Colonic mucosa (tissue), 4 donors: ENCODE measurements at places on chromosomes 2 and 18. TPM values are rescaled to one million over a fixed set of nuclear protein-coding genes. Genes with fewer than 3 reads are reported as not detected.

- no peak for DNase-seq
Measured at GRCh38 chr18:10900435-10900834, 248.9 kb downstream of the PIEZO2 start.

DNA sequence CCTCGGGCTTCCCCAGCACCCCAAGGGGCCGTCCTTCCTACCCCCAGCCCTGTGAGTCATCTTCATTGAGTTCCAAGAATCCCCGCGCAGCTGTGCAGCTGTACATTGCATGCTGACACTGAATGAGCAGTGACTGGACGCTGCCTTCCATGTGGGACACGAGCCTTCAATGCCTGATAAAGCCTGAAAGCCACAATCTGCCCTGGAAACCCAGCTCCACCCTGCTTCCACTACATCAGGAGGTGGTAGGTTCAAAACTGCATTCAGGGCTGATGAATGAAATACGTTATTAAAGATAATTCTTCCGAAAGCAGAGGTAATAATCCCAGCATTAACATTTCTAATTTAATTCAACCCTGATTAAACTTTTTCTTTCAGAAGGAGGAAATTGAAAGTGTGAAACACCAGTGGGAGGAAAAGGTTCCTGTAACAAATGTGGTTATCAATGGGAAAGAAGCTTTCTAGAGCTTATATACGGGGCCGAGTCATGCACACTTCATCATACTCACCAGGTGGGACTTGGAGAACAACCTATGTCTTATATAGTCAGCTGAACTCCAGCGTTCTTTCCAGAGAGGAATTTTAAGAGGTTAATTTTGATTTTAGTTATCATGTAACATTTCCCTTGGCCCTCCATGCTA is 360.1 kb downstream of the LPIN1 start:
- peak; percentile 29 for DNase-seq

GRCh38 chr18:49149011-49149410 is 198.2 kb upstream of the SMAD7 start:
- DNase-seq = no peak

GRCh38 chr18:33699372-33699771 is 121.4 kb downstream of the ASXL3 start:
- no peak for DNase-seq

DNA sequence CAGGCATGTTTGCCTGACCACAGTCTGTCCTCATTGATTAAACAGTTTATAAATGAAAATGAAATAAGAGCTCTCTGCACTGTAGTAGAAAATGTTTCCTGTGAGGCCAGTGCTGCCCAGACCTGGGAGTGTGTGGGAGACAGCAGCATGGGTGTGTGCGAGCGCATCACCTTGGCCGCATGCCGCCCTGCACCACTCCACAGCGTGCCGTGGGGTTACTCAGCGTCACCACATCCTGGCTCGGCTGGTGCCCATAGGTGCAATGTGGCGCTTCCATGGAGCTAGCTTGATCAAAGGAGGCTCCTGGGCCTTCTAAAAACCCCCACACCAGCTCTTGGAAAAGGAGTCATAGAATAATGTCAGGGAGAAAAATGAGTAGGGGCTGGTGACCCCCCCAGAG is 76.0 kb upstream of the EPC2 start:
- DNase-seq = no peak

DNA sequence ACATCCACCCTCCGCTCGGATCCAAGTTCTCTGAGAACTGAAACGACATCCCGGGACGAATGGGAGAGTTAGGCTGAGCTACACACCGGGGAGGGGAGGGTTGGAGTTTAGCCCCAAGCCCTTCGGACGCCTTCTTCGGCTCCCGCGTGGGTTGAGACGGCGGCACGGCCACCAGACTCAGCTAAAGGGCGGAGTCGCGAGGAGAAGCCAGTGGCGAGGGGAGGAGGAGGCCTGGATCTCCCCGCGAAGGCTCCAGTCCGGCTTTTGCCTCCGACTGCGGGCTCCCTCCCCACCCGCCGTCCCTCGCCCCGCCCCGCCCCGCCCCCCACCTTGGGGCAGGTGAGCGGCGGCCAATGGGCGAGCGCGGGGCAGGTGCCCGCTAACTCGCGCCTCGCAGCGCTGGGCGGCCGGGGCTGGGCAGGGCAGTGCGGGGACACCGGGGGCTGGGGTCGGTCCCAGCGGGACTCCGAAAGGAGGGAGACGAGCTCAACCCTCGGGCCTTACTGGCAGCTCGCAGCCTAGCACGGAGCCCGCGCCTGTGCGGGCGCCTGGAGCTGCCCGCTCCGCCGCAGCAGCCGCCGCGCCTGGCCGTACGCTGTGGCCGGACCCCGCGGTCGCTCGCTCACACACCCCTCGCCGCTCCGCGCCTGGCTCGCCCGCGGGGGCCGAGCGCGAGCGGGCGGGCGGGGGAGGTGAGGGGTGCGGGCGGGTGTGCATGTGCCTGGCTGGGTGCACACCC is at the start of gene EMX1:
Gene EMX1 (plus strand): TSS at position 382 of the 739 bp plus-strand sequence. CDS start 334 bp downstream, at position 716.
- peak; percentile 84 for DNase-seq

GRCh38 chr2:53127061-53127650 is 640.4 kb upstream of the CHAC2 start:
- DNase-seq = peak; percentile 54

DNA sequence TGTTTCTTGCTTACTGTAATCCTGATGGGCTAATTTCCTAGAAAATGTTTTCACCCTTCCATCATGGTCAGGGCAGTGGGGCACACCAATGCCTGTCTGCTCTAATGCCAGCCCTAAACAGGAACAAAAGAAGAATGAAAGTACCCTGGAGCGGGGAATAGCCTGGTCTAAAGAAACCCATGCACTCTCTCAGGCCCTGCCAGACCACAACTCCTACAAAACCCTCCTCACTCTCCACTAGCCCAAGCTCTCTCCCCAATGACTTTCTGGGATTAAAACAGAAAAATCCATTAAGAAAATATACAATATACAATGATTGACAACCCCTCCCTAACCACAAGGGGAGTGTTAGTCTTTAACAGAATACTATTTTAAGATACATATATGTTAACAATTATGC is 67.6 kb downstream of the AAK1 start:
- no peak for DNase-seq

Gene APCDD1
- 5.6 TPM for total RNA-seq

Gene TRAPPC8
- total RNA-seq = 43.1 TPM
